ENCODE measurements at places on chromosomes 4 and X.
A peak's percentile ranks its signal among the peaks of the same experiment; 100 is the strongest.

DNA sequence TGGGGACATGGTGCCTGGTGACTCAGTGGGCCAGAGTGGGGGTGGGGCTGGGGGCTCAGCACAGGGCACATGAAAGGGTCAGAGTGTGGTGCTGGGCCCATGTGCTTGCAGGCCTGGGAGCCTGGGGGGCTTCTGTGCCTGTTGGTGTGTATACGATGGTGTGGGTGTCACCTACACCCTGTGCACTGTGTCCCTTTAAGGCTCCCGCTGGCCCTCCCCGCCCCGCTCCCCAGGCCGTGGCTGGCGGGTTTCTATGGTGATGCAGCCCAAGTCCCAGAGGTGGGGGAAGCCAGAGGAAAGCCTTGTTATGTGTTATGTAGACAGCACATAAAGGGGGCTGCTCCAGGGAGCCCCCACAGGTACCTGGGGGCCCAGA, 5.5 kb downstream of the L1CAM start:
- DNase-seq, result no peak

DNA sequence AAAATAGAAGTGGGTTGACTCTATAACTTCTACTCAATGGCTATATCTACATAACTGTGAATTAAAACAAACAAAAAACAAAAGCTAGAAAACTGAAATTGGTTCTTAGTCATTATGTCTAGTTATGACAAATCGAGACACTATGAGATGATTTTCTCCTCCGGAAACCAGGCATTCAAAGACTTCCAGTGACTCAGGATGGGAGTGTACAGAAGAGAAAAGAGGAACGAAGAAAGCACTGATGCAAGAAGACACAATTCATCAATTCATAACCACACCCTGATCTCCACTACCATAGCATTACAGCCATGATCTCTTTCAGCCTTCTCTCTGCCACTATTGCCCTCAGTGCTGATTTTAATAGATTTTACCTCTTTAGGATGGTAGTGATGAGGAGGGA, 253.6 kb downstream of the CBLL2 start:
- DNase-seq, result no peak

- no peak for DNase-seq
These were observed 26.8 kb upstream of the AREG start for GRCh38 chr4:74418063-74418670.

DNA sequence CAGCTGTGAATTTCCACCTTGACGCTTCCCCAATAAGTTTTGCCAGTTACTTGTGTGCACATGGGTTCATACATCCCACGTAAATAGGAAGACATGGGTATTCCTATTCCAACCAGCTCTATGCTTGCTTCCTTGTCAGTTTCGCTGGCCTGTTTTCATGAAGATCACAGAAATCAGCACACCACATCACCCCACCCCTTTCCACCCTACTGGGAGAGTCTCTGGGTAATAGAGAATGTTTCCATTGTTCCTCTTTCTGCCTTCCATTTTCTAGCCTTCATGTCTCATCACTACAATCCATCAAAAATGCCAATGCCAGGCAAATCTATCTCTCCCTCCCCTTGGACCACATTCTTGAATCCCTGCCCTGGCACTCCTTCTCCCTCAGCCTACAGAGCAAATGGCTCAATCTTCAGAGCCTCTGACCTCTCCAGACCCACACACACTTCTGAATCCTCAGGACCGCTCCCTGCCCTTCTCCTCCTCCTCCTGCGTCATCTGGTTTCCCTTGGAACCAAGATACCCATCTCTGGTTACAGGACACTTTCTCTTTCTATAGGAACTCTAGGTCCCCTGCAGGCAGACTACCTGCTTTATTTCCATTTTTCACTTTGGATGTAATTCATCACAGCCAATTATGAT, 323.3 kb downstream of the DHX15 start:
- DNase-seq, result no peak

- peak; percentile 22 for DNase-seq
These were observed 49.8 kb downstream of the OSTC start for GRCh38 chr4:108700081-108700757.

- no peak for DNase-seq
These were observed 97.2 kb upstream of the STS start for GRCh38 chrX:7050271-7050670.

DNA sequence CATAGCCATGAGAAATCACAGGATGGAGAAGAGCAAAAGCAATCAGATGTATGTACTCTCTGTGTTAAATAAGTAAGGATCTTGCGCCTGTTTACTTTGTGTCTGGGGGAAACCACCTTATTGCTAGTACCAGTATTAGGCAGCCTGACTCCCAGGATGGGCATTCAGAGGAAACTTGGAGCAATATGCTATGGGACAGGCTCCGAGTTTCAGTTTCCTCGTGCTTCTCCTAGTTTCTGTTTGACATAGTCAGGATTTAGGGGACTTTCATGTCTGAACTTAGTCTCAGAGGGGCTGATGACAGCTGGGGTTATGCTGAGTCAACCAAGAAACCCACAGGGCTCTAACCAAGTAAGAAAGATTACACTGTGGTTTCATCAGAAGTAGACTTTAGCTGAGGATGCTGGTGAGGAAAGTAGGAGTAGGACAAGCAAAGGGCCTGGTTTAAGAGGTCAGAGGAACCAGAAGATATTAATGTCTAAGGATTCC, 13.5 kb downstream of the NSUN7 start:
- peak; percentile 27 for DNase-seq

- DNase-seq, result peak; percentile 5
These were observed 566 bp downstream of the ATP11C start for GRCh38 chrX:139932073-139932900.

DNA sequence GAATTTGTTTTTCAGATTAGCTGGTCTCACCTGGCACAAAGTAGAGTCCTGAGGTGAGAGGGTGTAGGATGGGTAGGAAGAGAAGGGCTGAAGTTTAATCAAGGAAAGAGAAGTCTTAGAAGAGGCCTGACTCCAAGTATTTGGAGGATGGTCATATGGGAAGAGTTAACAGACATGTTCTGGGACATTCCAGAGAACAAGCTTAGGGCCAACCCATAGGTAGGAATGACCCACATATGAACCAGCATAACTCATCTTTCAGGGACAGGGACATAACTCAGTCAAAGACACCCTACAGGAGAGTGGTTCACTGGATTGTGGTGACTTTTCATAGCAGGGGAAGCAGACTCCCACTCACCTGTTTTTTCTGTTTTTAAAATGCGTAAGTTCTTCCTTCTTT, 27.9 kb upstream of the ANXA5 start:
- DNase-seq, result no peak

Measured in AG09319 (cell line).